Activated naive CD4-positive, alpha-beta T cell treated with anti-CD3 and anti-CD28 coated beads, Interleukin-2, amount 50 U/mL, for 72 hours (primary cell): ENCODE measurements at places on chromosomes 5 and 9. TPM values are rescaled to one million over a fixed set of nuclear protein-coding genes. Genes with fewer than 3 reads are reported as not detected.

DNA sequence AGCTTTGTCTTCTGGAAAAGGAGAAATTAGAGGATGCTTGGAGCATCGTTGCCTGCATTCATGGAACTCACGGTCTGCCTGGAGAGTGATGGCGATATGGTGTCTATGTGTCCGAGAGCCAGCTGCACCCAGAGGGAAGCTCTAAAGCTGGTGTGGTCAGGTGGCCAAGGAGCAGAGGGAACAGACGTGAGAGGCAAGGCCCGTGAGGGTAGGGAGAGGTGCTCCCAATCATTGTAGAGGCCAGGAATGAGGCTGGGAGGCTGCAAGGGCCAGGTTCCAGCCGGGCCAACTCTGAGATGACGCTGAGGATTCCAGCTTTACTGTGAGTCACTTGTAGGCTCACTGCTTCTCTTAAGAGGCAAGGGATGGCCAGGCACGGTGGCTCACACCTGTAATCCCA lies 7.6 kb downstream of the FGD3 start:
- DNase-seq: no peak

Gene EIF4E1B
- total RNA-seq: not detected

- no peak for DNase-seq
Observed at GRCh38 chr5:115079924-115080623, 89.6 kb downstream of the TRIM36 start.

Gene AKNA
- 174 TPM for total RNA-seq

GRCh38 chr9:98374385-98375051 lies 119.1 kb upstream of the TBC1D2 start:
- peak; percentile 44 for DNase-seq

DNA sequence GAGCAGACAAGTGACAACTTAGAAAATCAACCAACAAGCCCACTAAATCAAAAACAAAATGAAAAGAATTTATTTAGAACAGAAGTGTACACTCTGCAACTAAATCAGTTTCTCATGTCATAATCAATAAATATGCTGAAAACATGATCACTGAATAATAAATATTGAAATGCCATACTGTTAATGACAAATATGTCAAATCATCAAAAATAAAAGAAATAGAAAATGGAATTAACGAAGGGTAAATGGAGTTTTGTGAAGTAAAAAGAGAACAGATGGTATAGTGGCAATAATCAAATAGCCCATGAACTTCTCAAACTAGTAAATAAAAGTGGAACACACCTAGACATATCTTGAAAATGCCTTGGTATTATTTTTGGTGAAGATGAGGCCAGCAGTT lies 744.9 kb downstream of the TAF11L14 start:
- no peak for DNase-seq

DNA sequence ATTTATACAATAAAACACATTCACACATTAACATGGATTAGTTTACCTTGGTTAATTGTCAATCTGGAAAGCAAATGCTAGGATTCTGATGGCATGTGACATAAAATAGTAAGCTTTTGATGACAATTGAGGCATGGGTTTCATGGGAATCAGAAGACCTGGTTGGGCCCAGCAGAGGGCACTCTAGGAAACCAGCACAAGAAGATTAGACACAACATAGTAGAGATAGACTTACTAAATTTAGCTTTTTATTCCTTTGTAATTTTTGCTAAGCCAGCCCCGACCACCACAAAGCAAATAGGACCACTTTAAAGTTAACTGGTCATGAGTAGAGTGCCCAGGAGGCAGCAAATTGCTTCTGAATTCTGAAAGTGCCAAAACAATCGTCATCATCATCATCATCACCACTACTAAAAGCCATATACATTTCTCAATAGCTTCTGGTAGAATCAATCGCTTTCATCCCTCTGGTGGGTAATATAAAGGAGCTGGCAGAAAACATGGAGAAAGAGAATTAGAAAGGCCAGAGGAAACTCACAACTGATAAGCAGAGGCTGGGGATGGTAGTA lies 163.2 kb downstream of the ARRDC3 start:
- no peak for DNase-seq

DNA sequence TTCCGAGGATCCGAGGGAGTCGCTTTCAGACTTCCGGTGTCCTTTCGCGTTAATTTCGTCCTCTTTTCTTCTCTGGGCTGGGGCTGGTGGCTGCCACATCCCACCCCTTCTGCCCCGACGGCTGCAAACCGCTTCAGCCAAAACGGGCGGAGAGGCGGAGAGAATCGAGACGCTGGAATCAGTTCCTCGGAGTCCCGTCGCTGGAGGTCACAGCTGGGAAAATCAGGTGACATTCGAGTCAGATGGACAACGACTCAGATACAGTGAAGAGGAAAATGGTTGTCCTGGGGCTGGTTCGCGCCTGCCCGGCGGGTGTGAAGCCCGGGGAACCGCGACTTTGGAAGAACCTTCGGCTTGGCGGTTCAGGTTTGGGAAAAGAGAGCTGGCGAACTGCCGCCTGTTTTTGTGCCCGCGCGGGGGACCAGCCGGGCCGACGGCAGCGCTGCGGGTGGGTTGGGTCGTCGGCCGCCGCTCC lies 8.9 kb upstream of the NKX2-5 start:
- DNase-seq: no peak

- no peak for DNase-seq
Observed at GRCh38 chr5:79547982-79548381, 34.0 kb upstream of the HOMER1 start.

DNA sequence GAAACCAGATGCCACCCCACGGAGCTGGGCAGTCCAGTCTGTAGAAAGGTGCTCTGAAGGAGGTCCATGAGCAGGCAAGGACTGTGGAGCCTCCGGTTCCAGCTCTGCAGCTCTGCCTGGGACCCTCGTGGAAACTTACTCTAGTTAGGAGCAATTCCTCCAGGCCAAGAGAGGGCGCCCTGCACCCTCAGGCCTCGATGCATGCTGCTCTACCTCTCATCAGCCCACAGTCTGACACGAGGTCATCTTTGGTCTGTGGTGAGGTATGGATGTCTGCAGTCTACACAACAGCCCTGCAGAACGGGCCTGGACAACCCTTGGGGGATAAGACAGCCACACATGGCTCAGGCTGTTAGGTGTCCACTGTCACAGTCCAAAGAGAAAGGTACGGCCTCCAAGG lies 50.6 kb upstream of the UBTD2 start:
- DNase-seq: no peak

Gene GHR
- total RNA-seq: not detected

DNA sequence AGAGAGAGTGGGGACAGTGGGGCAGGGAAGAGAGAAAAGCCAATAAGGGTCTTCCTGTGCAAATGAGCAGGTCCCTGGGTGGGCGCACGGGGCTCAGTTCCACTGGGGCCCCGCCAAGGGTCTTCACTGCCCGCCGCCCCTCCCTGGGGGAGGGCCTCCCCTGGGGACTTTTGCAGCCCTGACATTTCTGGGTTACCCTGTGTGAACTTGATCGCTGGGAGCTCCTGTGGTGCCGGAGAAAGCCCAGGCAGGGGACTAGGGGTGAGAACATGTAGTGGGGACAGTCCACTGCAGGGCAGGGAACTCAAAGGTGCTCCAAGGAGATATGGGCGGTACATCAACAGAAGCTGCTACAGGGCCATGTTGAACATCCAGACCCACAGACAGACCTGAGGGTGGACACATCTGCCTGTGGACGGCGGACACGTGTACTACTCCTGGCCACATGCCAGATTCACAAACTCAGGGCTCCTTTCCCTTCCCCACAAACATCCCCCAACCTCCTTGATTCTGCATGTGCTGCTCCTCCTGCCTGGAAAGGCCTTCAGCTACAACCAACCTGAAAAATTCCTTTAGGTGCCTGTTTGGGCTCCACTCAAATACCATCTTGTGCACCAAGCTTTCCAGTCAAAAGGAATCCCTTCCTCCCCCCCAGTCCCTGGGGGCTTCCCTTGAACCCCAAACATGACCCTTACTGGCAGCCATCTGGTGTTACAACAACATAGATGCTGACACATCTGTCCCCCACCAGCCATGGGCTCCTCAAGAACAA lies 43.0 kb upstream of the NEK6 start:
- DNase-seq: no peak

Gene SLC45A2
- 0.33 TPM for total RNA-seq

- DNase-seq: no peak
Observed at GRCh38 chr5:17805227-17805825, 171.1 kb downstream of the TAF11L14 start.

DNA sequence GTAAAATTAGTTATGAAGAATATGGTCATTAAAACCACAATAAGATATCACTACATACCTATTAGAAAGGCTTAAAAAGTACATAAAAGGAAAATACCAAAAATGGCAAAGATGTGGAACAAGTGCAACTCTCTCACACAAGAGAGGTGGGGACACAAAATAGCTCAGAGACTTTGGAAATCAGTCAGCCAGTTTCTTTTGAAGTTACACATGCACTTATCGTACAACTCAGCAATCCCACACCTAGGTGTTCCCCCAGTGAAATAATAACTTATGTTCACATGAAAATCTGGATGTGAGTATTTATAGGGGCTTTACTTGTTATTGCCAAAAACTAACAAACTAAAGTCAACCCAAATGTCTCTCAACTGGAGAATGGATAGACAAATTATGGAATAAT lies 9.8 kb upstream of the RICTOR start:
- no peak for DNase-seq

Gene ADGRD2
- not detected for total RNA-seq

GRCh38 chr9:99593610-99594009 lies 228.1 kb upstream of the NR4A3 start:
- DNase-seq: no peak

Gene HAPLN1
- total RNA-seq: not detected

DNA sequence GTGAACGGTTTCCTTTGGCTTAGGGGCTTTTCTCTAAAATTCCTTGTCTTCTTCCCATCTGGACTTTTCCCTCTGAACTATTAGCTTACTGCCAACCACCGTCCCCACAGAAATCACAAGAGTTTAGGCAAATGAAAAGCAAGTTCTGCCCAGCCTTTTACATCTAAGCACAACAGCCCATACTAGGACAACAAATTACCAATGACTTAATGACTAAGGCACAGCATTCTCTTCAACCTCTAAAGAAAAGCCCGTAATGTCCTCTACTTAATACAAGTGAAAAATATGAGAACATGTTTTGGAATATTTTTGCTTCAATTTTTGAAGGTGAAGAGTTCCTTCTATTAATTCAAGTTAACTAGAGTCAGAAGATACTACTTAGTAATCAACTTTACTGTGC lies 1.2 kb downstream of the ZBTB5 start:
- no peak for DNase-seq

Gene ACTBL2
- not detected for total RNA-seq

Gene SPAAR
- not detected for total RNA-seq

- no peak for DNase-seq
Observed at GRCh38 chr5:95565280-95565920, 10.5 kb downstream of the ARSK start.

DNA sequence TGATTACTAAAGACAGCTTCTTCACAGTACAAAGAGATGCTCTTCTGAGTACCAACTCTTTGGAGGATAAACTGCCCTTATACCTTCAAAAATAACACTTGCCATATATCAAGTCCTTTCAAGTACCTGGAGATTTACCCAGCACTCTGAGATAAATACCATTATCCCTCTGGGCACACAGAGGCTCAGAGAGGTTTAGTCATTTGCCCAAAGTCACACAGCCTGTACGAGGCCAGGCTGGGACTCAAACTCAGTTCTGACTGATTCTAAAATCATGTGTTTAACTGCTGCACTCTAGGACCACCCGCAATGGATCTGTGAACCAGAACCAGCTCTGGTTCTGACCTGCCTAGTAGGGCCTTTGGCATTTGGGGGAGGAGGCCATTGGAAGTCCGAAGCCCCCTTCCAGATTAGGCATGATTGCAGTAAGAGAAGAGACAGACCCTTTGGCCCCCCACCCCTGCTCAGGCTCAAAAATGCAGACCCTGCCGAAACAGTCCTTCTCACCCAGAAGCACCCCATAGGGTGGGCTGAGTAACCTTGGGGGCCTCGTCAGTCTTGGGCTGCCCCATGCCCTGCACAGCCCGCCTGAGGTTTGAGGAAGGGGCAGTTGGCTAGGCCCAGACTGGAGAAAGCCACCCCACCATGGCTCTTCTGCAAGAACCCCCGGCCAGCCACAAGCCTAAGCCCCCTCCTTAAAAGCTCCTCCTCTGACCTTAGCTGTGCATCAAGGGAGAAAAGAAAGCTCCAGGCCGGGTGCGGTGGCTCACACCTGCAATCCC lies 32.8 kb upstream of the IL17B start:
- DNase-seq: no peak

Gene DEPDC1B
- total RNA-seq: 40.4 TPM

Gene SLC46A2
- not detected for total RNA-seq

- no peak for DNase-seq
Observed at GRCh38 chr5:154419236-154419635, 26.6 kb upstream of the SAP30L start.

- no peak for DNase-seq
Observed at GRCh38 chr5:143340891-143341685, 62.4 kb downstream of the NR3C1 start.

- DNase-seq: no peak
Observed at GRCh38 chr5:83059341-83059740, 17.9 kb downstream of the TMEM167A start.

Gene S1PR3
- total RNA-seq: 0.07 TPM

- DNase-seq: peak; percentile 1
Observed at GRCh38 chr9:114286146-114286679, 36.7 kb upstream of the ORM1 start.

Gene SLCO4C1
- total RNA-seq: 0.10 TPM

DNA sequence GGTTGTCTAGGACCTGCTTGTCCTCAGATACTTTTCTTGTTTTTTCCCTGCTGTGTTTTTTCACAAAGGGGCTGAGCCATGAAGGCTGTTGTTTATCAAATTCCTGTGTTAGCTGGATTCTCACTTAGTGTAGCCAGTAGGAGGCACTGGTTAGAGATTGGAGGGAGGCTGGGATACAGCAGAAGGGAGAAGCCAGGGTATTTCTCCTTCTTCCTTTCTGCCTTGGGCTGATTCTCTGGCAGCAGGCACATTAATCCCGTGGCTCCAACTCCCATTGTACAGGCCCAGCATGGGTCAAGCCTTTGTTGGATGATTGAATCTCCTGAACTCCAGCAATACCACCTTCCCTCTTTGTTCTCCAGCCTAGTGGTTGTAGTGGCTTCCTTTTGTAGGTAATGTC lies 46.4 kb upstream of the FAM170A start:
- no peak for DNase-seq

Gene TEX48
- total RNA-seq: not detected

Gene TTC33
- total RNA-seq: 22.5 TPM
